HS-5 (cell line): ENCODE measurements at places on chromosomes 6 and 20.

DNA sequence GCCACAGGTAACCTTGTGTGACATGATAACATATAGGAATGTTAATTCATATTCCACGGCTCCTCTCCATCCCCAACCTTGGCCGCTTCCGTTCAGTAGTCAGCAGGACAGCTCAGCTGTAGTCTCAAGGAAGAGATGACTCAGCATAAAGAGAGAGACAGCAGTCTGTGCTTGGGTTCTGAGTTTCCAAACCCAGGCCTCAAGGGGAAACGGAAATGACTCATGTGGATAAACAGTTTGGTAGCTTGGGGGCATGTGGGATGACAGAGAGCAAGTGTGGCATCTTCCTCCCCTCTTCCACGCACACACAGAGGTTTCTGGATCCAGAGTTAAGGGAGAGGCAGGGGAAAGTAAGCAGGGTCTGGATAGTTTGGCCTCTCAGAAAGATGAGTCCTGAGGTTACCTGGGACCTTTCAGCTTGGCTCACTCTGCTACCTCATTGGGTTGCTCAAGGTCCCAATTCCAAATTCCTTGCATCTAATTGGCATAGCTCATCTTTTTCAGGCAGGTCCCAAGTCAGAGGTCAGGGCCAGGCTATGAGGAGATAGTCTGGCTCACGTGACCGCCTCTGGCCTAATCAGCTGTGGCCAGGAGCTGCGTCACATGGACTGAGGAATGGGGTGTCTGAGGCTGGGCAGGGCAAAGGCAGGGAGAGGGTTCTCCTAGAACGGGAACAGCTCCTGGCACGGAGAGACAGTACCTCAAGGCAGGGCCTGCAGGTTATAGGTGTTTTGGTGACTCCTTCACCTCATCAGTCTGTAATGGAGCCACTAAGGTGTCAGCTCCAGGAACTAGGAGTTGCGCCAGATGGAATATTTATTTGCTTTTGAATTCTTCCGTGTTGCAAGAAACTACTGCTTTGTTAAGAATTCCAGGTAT is 36.5 kb upstream of the MLN start:
- peak; percentile 96 for DNase-seq

GRCh38 chr6:110799189-110799588 is 16.1 kb downstream of the CDK19 start:
- DNase-seq: no peak

DNA sequence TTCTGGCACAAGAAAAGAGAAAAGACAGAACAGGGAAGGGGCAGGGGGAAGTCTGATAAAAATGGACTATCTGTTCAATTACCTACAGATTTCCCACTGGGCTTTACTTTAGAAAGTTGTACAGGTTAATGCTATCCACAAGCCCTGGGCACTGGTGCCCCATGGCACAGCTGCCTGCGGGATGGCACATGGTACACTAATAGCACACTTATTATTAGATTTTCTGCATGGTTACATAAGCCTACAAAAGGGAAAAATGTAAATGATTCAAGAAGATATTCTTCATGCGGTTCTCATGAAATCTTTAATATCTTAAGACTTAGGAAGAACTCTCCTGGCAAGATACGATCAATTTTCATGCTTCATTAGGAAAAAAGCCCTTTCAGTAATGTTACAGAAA is 137.5 kb downstream of the GMPR start:
- no peak for DNase-seq

- no peak for DNase-seq
These were observed 33.7 kb downstream of the ROS1 start for GRCh38 chr6:117391874-117392583.

GRCh38 chr6:27547157-27548075 is 74.5 kb upstream of the ZNF184 start:
- peak; percentile 75 for DNase-seq

- DNase-seq: no peak
These were observed 123.1 kb downstream of the HIVEP2 start for GRCh38 chr6:142821860-142822259.

DNA sequence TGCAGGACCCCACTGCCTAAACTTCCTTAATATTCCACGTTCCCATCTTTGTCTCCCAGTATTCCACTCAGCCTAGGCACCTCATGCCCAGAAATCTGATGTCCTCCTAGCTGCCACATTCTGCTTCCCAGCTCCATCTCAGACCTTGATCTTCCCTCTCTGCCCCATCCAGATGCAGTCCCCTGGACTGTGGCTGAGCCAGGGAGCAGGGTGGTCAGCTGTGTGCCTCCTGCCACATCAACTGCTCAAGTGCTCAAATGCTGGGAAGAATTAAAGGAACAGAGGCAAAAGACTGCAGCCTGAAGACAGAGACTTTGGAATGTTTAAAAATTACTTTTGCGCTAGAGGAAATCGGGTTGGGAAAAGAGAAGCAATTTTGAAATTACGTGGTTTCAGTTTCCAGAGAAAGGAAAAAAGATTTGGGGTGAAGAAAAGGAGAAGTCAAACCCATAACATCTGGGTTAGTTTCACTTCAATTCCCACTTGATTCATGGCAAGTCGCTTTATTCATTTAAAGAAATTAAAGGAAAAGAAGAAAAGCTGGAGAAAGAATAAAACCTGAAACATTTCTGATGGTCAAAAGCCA is 704.8 kb downstream of the PTPRT start:
- no peak for DNase-seq

- DNase-seq: no peak
These were observed 373.2 kb upstream of the MMS22L start for GRCh38 chr6:97656236-97656635.

DNA sequence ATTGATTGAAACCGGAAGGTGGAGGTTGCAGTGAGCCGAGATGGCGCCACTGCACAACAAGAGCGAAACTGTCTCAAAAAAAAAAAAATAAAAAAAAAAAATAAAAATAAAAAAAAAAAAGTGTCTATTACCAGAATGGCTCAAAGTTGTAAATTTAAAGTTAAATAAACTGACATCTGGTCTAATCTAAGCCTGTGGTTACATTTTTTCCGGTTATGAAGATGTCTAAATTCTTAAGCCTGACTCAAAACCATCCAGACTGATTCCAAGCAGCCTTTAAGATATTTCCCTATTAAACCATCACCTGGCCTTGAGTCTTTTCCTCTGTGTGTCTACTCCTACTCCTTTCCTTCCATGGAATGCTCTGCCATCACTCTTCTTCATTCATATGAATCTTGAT is 371.7 kb upstream of the RUNX2 start:
- DNase-seq: no peak

DNA sequence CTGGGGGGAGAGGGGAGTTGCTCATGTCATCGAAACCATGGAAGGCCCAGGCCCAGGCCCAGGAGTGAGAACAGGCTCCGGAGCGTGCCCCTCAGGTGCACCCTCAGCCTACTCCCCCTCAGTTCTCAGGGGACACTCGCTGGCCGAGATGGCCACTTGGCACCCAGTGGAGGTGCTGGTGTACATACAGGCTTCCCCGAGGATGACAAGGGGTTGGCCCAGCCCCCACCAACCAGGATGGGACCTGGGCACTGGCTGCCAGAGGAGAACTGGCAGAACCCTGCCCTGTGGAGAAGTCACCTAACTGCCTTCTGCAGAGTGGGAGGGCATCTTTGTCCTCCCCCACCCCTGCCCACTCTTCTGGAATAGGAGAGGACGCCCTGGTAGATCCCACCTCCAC is 9.5 kb downstream of the NKX2-2 start:
- DNase-seq: no peak

GRCh38 chr20:49832632-49833327 is 20.2 kb downstream of the SLC9A8 start:
- no peak for DNase-seq

DNA sequence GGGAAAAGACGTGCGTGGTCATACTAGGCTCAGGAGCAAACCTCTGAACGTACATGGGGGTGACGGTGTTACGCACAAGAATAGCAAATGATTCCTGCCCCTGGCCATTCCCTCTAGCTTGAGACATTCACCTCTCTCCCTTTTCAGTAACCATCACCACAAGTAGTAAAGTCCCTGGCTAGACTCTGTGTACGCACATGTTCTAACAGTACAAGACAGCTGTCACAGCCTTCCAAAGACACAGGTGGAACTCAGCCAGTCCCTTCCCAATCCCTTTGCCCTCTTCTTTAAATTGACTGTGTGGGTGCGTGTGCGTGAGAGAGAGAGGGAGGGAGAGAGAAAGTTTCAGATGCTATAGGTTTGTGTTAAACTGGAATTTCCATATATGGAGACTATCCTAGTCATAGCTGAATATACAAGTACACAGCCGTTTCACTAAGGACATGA is 67.3 kb downstream of the LY86 start:
- DNase-seq: no peak

- DNase-seq: no peak
These were observed 58.7 kb downstream of the OTOR start for GRCh38 chr20:16806886-16807285.

GRCh38 chr6:142297996-142298753 is 3.6 kb upstream of the ADGRG6 start:
- peak; percentile 81 for DNase-seq

DNA sequence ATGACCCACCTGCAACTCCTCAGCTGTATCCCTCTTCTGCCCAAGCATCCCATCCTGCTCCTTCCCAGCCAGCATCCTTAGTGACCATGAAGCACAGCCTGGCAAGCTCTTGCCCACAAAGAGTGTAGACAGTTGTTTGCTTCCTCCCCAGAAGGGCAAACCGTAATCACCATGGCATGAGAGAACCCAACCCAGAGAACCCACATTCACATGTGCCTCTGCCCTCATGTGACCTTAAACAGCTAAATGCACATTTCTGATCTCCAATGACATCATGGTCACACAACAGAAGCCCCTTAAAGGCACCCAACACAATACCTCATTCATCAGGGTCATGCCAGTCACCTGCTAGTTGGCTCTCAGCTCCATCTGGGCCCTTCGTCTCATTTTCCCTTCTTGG is 162.8 kb upstream of the CDYL start:
- DNase-seq: no peak

GRCh38 chr6:152594701-152595100 is 42.5 kb downstream of the SYNE1 start:
- no peak for DNase-seq

GRCh38 chr6:12886961-12887775 is 170.6 kb downstream of the PHACTR1 start:
- DNase-seq: peak; percentile 32

DNA sequence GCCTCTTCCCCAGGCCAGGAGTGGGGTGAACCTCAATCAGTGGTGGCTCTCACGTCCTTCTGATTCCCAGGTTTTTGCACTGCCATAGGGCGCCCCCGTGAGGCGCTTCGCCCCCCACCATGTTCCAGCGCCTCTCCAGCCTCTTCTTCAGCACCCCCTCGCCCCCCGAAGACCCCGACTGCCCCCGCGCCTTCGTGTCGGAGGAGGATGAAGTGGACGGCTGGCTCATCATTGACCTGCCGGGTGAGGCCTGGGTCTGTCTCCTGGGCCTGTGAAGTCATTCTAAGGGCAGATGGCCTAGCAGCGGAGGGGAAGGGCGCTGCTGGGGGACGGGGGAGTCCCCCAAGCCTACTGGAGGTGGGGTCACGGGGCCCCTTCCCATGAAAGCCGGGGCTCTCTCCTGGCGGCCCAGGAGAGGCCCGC is 4.5 kb downstream of the TP53INP2 start:
- DNase-seq: no peak

DNA sequence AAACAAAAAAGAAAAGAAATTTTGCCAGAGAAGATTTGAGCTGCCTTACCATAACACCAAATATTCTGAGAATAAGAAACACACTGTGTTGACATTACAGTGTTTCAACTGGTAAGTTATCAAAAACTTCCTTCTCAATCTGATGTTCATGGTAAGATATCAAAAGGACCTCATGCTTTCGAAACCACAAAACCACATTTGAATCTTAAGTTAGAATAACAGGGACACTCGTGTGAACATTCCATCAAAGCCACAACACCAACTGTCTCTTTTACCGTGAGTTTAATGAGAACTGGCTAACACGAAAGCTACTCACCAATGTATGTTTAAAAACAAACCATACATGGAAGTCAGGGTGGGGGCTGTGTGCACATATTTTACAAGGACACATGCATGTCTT is 73.0 kb upstream of the OPRM1 start:
- no peak for DNase-seq

- no peak for DNase-seq
These were observed 102.9 kb downstream of the CDH4 start for GRCh38 chr20:61354901-61355495.

- no peak for DNase-seq
These were observed 2.0 kb downstream of the CLIC1 start for GRCh38 chr6:31734247-31734820.

- peak; percentile 28 for DNase-seq
These were observed 159.7 kb upstream of the RPS6KA2 start for GRCh38 chr6:166786704-166787293.
